ENCODE measurements at places on chromosomes 4 and X.

- no peak for DNase-seq
These were observed 58.6 kb upstream of the PRSS48 start for GRCh38 chr4:151218343-151218742.

GRCh38 chr4:126719852-126720251 lies 912.9 kb upstream of the INTU start:
- no peak for DNase-seq

GRCh38 chr4:12118651-12119213 lies 690.0 kb upstream of the HS3ST1 start:
- no peak for DNase-seq

DNA sequence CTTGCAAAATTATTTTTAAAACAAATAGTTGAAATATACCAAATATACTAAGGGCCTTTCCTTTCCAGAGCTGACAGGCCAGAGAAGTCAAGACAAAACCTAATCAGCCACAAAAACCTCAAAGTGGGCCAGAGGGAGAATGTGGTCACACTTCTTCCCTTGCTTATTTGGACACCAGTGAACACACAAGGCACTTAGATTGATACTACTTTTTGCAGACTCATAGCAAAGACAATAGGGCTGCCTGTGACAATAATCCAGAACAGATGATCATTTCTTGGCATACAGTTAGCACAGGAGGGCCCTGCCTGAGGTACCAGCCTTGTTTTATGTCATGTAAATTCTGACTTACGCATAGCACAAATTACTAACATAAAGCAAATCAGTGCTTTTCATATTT lies 215.7 kb upstream of the NEIL3 start:
- DNase-seq: no peak

- DNase-seq: no peak
These were observed 211.9 kb downstream of the AFAP1 start for GRCh38 chr4:7727749-7728148.
